ENCODE measurements at places on chromosomes 1 and 21.

DNA sequence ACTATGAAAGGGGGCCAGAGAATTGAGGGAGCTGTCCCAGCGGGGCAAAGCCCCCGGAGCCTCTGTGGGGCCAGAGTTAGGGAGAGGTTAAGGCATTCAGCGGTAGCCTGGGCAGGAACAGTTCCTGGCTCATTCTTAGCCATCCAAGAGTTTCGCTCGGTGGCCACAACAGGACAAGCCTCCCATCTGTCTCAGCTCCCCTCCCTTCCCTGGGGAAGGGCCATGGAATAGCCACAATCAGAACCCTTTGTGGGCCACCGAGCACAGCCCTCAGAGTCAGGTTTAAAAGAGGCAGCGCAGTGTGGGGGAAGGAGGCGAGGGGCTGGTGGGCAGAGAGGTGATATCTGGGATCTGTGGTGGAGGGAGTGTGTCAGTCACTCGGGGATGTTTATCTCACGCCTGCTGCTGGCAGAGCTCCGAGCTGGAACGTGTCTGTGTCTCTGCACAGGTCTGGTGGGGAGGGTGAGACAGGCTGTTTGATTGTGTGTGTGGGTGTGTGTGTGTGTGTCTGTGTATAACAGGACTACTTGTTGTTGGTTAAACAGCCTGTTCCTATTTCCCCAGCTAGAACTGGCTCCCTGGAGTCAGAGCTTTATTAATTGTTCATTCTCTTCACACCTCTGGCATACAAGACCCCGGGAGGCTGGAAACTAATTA is 49.6 kb upstream of the GOLT1A start:
- DNase-seq, result no peak

- DNase-seq, result no peak
These were observed 64.8 kb downstream of the RAP1GAP start for GRCh38 chr1:21604208-21604957.

DNA sequence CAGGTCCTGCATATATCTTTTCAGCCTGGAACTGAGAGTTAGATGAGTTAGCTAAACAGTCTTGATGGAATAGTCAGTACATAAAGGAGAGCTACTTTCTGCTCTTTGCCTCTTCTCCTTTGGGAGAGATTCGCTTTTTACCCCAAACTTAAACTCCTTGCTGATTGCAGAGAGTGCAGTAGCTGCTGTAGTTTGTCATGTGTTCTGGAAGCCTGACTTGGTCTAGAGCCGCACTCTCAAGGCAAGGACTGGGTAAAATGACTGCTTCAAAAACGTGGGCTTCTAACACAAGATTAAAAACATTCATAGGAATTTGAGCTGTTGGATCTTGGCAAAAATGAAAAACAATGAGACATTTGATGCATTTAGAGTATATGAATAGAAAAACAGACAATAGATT is 351.6 kb downstream of the RYR2 start:
- DNase-seq, result no peak

DNA sequence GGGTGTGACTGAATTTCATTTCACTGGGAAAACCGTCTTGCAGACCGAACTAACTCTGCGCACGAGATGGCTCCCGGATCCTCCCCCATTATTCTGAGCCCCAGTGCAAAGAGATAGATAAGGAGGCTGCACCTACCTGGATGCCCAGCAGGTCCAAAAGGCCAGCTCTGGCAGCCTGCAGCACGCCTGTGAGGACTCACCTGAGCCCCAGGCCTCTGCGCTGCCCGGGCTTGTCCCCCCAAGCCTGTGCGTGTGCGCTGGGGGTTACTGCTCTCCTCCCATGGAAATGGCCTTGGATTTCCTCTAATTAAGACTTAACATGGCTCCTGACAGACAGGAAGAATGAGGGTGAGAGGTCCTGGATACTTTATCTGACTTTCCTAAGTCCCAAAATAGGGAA is 83.4 kb downstream of the MDM4 start:
- no peak for DNase-seq

DNA sequence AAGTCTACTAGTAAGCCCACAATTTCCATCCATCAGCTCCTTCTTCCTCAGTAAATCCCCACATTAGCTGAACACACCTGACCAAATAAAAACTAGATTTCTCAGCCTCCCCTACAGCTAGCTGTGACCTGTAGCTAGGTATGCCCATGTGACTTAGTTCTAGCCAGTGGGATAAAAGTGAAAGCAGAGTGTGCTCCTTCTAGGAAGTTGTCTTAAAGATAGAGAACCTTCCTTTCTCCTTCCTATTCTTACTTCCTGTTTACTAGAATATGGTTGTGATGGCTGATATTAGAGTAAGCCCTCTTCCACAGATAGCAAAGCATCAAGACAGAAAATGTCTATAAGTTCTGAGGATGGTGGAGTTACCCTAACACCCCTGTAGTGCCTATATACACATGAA is 67.0 kb downstream of the PIK3R3 start:
- no peak for DNase-seq

- DNase-seq, result no peak
These were observed 73.8 kb downstream of the NTPCR start for GRCh38 chr1:233024199-233024598.

DNA sequence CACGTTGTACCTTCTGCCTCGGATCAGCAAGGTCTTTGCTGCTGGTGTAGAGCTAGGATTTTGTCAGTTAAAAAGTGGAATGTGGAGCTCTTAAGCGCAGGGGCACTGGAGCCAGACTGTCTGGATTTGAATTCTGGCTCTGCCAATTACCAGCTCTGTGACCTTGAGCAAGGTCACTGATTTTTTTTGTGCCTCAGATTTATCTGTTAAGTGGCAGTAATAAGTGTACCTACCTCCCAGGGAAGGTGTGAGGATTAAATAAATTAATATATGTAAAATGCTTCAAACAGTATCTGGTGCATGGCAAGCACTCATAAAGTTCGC is 40.3 kb downstream of the UBE2U start:
- no peak for DNase-seq

GRCh38 chr1:25503551-25504426 is 39.6 kb upstream of the LDLRAP1 start:
- DNase-seq, result peak; percentile 34

- no peak for DNase-seq
These were observed 264.7 kb downstream of the TRABD2B start for GRCh38 chr1:47732489-47732888.

DNA sequence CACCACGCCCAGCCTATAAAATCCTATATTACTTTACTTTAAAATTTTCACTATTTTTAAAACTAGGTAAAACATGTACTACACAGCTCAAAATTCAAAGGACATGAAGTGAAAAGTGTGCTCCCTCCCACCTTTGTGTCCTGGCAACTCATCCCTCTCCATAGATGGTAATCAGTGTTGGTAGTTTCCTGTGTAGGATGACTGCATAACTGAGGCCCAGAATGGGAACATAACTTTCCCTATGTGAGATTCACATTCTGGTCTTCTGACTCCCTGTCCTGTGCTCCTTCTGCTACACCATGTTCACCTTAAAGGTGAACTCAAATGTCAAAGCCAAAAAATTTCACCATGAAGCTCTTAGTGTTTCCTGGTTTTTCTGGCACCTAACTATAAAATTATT is 39.3 kb downstream of the XKR8 start:
- DNase-seq, result no peak

- DNase-seq, result no peak
These were observed 21.1 kb upstream of the UBXN10 start for GRCh38 chr1:20164694-20165202.

GRCh38 chr1:156703336-156703735 is 2.0 kb downstream of the CRABP2 start:
- no peak for DNase-seq

GRCh38 chr21:41604583-41605041 is 96.7 kb upstream of the TMPRSS2 start:
- no peak for DNase-seq

- DNase-seq, result no peak
These were observed at the start of gene NT5C1A for GRCh38 chr1:39671793-39672550. Gene NT5C1A, minus strand, starts transcription at chr1:39672107. Its CDS starts 69 bp downstream, at chr1:39672038.

- no peak for DNase-seq
These were observed 119.4 kb downstream of the NEK7 start for GRCh38 chr1:198276241-198276640.

- DNase-seq, result no peak
These were observed 91.1 kb downstream of the NPHP4 start for GRCh38 chr1:5901150-5901549.

DNA sequence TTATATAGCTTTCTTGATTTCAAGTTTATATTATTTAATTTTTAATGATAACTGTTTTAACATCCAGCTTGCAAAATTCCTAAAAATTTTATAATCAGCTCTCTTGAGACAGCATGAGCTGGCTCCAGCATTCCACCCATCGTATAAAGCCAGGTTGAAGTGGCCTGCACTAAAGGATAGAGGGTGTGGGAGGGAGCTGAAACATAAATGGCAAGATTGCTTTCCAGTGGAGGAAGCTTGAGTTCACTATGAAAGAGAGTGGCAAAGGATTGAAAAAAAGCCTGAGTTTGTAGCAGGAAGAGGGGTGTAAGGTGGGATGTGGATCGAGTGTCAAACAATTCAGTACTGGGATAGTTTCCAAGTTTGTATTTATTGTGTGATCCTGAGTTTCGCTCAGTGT is 48.5 kb upstream of the ZNF644 start:
- no peak for DNase-seq

GRCh38 chr1:165698761-165699052 is 345 bp upstream of the ALDH9A1 start:
- no peak for DNase-seq

- DNase-seq, result no peak
These were observed 485.5 kb downstream of the PTPRC start for GRCh38 chr1:199124351-199124750.

- no peak for DNase-seq
These were observed 78.7 kb upstream of the ZNF281 start for GRCh38 chr1:200488375-200489165.

Measured in activated naive CD4-positive, alpha-beta T cell (primary cell).